ENCODE measurements at places on chromosomes 16 and 17.

DNA sequence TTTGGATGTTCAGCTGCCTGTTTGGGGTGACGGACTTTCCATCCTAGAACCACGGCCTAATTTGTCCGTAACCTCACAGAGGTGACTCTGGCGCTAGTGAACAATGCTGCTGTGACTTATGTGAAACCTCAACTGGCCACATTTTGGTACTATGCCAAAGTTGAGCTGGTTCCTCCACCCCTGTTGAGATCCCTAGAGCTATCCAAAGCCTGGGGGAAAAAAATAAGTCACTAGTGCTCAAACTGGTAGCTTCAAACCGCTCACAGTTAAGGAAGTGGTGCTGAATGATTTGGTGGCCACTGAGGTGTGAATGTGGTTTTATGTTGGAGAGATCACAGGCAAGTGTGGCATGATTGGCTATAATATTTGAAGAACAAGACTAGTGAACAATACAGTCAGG lies 11.3 kb upstream of the TUBG2 start:
- no peak for DNase-seq

DNA sequence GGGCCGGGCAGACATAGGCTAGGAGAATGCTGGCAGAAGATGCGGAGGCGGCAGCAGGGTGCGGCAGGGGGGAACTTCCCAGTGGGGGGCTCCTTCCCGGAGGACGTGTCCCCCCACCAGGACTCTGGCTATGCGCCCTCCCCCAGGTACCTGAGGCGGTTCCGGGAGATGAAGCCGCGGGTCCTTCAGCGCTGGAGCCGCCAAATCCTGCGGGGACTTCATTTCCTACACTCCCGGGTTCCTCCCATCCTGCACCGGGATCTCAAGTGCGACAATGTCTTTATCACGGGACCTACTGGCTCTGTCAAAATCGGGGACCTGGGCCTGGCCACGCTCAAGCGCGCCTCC lies 3.4 kb downstream of the WNK4 start:
- no peak for DNase-seq

DNA sequence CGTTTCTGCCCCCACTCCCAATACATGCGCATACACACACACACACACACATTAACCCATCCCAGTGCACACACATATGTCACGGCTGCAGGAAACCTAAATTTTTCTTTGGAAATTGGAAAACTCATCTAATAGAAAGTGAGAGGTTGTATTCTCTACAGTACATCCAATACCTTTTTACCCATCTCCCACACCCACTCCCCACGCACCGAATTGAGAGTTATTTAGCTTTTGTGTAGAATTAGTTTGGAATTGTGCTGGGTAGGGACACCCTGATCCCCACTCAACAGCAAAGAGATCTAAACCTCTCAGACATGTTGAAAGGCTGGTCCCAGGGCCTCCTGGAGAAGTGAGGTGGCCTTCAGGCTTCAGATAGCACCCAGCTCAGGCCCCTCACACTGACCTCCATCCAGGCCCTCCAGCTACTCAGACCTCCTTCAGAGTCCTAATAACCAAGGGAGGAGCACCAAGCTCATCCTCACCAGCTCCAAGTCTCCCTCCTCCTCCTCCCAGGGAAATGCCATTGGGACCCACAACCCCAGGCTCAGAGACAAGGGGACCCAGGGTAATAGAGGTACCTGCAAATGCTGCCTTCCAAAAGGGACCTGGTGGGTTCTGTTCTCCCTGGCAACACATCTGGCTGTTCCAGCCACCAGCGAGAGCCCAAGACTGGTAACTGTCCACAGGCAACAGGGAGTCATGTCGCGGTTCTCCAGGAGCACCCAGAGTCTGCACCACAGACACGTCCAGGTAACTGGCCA lies 955 bp downstream of the HOXB13 start:
- DNase-seq, result no peak

GRCh38 chr16:55045329-55045728 lies 114.7 kb downstream of the IRX5 start:
- DNase-seq, result no peak

DNA sequence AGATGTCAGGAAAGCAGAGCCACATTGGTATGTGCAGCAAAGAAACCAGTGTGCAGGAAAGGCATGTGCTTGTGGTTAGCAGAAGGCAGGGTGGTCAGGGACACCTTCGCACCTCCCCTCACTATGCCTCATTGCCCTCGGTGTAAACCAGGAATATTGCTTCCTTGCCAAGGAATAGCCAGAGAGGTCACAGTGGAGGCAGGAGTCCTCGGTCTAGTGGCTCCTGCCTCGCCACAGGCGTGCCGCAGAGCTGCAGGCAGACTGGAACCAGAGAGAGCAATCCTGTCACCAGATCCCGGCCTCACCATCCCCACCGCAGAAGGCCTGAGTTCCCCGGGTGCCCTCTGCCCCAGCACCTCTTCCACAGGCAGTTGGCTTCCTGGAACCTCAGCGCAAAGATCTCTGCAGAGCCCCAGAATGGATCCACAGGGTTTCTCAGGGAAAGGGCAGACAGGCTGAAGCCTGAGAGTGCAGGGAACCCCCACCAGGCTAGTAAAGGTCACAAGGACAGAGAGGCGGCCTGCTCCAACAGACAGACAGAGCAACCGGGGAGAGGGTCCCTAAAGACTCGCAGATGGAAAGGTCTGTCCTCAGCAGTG lies 21.6 kb downstream of the CCDC182 start:
- DNase-seq, result no peak

DNA sequence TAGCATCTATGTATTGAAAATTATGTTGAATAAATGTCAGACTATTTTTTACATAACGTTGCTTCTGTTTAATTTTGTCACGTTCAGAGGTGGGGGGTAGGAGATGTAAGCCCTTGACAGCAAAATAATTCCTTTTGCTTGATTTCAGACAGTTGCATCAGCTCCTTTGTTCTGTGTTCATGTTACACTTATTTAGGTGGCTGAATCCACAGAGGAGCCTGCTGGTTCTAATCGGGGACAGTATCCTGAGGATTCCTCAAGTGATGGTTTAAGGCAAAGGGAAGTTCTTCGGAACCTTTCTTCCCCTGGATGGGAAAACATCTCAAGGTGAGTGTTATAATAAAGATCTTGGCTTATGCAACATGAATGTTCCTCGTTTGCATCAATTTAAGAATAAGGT lies 4.5 kb downstream of the HERPUD1 start:
- peak; percentile 74 for DNase-seq

GRCh38 chr17:6494239-6494941 lies 50.1 kb downstream of the PIMREG start:
- no peak for DNase-seq

DNA sequence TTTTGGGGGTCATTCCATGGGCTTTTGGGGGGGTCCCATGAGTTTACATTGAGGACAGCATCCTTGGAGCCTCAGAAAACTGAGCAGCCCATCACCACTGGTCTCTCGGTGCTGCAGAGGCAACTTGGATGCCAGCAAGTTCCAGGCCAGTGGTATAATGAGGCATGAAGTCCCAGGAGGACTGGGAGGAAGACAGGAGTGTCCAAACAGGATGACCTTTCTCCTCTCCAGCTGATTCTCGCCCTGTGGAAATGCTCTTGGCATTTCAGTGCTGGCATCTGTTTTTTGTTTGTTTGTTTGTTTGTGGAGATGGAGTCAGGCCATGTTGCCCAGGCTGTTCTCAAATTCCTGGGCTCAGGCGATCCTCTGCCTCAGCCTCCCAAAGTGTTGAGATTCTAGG lies 347.6 kb downstream of the SNX29 start:
- no peak for DNase-seq

DNA sequence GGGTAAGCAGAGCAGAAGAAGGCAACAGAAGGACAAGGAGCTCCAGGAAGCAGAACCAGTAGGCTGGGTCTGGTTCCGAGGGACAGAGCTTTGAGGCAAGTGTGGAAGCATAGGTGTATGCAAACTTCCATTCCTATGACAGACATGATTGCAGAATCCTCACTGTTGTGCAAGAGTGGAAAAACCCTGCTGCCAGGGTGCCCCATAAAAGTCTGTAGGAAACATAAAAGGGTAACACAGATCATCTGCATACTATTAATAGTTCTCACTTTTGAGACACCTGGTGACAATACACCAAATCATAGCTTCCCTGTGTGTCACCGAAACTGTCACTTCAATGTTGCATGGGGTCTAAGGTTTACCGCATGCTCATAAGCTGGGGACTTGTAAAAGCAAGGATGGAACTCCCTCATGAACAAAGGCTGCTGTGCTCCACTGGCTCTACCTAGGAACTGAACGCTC lies 39.7 kb downstream of the ARHGAP17 start:
- DNase-seq, result no peak

- no peak for DNase-seq
Measured at GRCh38 chr16:65697521-65697920, 575.7 kb upstream of the CDH11 start.

DNA sequence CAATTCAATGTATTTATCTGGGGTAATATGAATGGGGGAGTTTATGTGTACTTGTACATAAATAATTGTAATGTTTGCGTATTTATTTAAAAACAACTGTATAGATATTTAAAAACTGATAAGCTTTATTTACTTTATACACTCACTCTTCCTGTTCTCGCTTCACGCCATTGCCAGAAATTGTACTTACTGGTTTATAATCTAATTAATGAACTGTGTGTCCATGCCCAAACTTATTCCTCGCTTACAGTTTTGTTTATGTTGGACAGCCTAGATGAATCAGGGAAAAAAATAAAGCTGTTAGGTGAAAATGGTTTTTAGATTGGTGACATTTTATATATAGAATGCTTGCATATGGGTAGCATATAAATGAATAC lies 30.8 kb downstream of the AATF start:
- no peak for DNase-seq

- no peak for DNase-seq
Measured at GRCh38 chr17:48128400-48128799, 20.8 kb downstream of the SNX11 start.

GRCh38 chr17:15963670-15964110 lies 18.8 kb downstream of the ADORA2B start:
- DNase-seq, result no peak

DNA sequence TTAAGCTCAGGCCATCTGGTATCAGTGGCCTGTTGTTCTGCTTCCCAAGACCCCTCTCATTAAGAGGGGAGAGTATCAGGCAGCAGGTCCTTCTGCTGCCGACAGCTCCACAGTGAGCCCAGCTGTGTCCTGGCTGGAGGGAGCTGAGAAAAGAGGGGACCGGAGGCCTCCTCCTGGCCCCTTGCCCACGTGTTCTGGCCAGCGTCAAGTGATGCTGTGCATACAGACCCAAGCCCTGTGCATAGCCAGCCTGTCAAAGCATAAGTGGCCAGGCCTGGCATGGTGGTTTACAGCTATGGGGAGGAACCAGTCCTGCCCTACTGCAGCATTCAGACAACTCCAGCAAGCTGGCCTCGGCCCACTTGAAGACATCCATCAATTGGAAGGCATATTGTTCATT lies 48.0 kb downstream of the ABCC6 start:
- no peak for DNase-seq

- no peak for DNase-seq
Measured at GRCh38 chr17:17134957-17135333, 71.2 kb downstream of the PLD6 start.

DNA sequence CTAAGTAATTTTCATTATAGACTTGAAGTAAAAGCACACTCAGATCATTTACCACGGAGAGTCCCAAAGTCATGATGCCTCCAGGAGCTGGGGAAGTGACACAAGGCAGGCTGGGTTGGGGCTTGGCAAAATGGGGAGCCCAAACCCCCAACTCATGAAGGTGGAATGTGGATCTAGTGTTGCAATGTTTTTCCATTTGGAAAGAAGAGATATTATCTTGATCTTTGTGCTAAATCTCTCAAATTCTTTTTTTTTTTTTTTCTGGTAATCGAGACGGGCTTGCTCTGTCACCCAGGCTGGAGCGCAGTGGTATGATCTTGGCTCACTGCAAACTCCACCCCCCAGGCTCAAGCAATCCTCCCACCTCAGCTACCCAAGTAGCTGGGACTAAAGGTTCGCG lies 7.5 kb upstream of the KCNG4 start:
- DNase-seq, result no peak

- no peak for DNase-seq
Measured at GRCh38 chr16:86768999-86769398, 190.7 kb downstream of the FOXL1 start.

- DNase-seq, result no peak
Measured at GRCh38 chr17:4950075-4950745, 709 bp upstream of the ENO3 start.

- no peak for DNase-seq
Measured at GRCh38 chr17:64779376-64780095, 117.4 kb upstream of the SMURF2 start.

GRCh38 chr16:7408700-7409365 lies 76.2 kb downstream of the RBFOX1 start:
- DNase-seq, result no peak

- DNase-seq, result no peak
Measured at GRCh38 chr17:68705714-68706076, 104.5 kb upstream of the FAM20A start.

- peak; percentile 45 for DNase-seq
Measured at GRCh38 chr17:8223356-8224126, 13.2 kb upstream of the AURKB start.

DNA sequence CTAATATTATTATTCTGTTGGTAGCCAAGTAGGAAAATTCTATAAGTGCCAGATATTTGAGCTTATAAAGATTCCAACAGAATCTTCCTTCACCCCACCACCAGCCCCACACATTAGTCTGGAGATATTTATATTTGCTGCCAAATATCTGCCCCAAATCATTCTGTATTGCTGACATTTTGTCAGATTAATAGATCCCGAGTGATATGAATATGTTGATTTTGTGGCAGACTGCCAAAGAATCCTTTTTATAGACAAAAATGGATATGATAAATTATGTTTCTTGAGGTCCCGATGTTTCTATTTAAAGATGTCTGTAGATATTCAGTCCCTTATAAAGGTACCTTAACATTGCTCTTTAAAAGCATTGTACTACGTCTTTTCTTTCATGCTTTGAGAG lies 162.2 kb upstream of the KCNJ16 start:
- DNase-seq, result no peak

DNA sequence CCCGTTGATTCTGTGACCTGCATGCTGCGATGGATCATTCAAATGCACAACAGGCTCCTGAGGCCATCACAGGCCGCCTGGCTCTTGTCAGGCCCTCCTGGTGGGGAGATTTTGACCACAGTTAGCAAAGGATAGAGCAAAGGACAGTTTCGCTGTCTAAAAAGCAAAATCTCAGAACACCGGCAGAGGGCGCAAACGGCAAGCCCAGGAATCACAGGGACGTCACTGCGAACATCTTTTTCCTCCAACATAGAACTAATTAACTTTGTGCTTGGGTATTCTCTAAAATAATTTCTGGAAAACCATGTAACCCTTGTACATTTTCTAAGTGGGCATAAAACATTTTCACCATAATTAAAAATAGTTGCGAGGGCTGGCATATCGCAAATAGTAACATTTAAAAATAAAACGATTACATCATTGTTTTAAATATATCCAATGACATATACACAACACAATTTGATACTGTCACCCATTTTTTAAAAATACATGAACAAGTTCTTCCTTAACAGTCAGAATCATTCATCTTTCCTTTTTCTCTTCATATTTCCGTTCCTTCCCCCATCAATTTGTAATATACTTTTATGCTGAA lies 19.7 kb upstream of the SLC47A1 start:
- DNase-seq, result peak; percentile 44

Measured in NCI-H1930 (cell line).